ENCODE measurements at places on chromosomes 4 and X.

GRCh38 chr4:55125087-55125721 lies at the start of gene KDR:
Gene KDR, minus strand, starts transcription at chr4:55125595. Its CDS starts 302 bp downstream, at chr4:55125293.
- DNase-seq: no peak

GRCh38 chr4:4491396-4491893 lies 50.4 kb downstream of the STX18 start:
- DNase-seq: no peak

DNA sequence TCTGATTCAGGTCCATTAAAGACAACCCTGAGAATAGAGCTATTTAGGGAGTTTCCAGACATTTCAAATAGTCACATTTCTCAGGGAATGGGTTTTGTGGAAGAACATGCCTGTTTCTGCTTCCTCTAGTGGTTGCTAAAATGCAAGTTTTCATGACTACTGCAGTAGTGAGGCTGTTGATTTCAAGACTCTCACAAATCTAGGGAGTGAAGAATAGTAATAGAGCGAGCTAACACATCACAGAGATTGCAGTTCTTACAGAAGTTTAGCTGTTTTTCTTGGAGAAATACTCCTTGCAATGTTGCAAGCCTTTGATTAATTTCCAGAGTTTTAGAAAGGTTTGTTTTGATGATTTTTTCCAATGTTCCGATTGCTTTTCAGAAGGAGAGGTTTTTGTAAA lies 610.2 kb upstream of the HTR2C start:
- no peak for DNase-seq

GRCh38 chr4:67558493-67558892 lies at the start of gene STAP1:
Gene STAP1, plus strand, starts transcription at chr4:67558727. Its CDS starts 83 bp downstream, at chr4:67558810.
- DNase-seq: no peak

GRCh38 chrX:108032944-108033343 lies 11.9 kb upstream of the VSIG1 start:
- DNase-seq: no peak

DNA sequence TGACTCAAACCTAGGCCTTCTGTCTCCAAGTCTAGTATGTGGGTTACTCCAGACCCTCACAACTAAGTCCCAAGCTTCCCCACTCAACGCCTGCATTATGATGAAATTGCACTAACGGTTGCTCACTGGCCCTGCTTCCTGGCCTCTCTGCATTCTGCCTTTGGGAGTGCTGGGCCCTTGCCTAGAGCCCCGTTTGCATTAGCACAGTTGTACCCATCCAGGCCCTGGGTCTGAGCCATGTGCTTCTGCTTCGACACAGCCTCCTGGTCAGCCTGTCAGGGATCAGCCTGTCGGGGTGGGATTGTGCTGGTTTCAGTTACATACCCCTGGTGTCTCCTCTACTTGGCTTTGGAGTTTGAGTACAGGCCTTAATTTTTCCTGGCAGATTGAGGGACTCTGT lies 58.4 kb downstream of the DCUN1D4 start:
- DNase-seq: no peak

- DNase-seq: no peak
These were observed 7.7 kb upstream of the ASB9 start for GRCh38 chrX:15277604-15278003.

DNA sequence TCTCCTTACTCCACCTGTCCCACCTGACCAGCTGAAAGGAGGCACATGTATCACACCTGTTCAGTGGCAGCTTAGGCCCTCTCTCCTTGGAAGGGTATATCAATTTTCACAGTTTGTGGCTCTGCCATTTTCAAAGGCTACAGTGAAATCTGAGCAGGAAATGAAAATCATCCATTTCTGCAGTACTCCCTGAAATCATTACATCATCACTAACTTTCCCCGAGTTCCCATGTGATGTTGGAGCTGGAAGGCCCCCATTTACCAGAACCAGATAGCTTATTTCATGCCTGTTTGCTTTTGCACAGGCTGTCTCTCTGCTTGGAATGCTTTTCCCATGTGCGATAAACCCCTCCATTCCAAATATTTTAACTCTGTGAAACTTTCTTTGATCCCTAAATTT lies 31.0 kb upstream of the STX18 start:
- DNase-seq: no peak

- no peak for DNase-seq
These were observed 33.6 kb upstream of the TBC1D9 start for GRCh38 chr4:140789759-140790158.

- DNase-seq: no peak
These were observed 126.0 kb downstream of the F11 start for GRCh38 chr4:186392017-186392416.

All from activated T-helper 1 cell treated with anti-CD3 and anti-CD28 coated beads, Interleukin-2, amount 50 U/mL, for 16 hours (primary cell).